ENCODE measurements at places on chromosomes 2 and 18. TPM values are rescaled to one million over a fixed set of nuclear protein-coding genes. Genes with fewer than 3 reads are reported as not detected.

The REG3A gene
- total RNA-seq, result not detected

The MAP2 gene
- total RNA-seq, result 51.0 TPM

The TMEFF2 gene
- total RNA-seq, result 0.33 TPM

DNA sequence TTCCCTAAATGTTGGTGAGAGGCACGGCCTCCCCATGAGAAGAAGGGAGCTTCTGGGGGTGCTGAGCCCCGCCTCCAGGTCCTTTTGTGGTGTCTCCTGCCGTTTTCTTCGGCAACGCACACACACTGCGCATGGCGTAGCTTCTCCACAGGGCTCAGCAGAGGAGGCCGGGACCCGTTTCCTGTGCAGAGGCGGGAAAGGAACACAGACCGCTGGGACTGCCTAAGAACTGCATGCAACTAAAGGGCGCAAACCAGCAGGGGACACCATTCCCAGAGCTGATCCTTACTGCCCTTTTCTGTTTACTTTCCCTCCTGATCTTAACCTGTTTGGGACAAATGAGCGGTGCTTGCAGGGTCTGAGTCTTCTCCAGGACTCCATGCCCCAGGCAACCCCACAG, 90.3 kb upstream of the CAPN13 start:
- H3K4me3 ChIP-seq, result no peak overlapping the region
- DNase-seq, result no peak
- no peaks in the 10 kb centered on the region for H3K36me3 ChIP-seq
- no peaks in the 10 kb centered on the region for H3K27me3 ChIP-seq
- no peaks in the 10 kb centered on the region for H3K4me1 ChIP-seq

GRCh38 chr2:107570876-107571275, 255.8 kb upstream of the RGPD4 start:
- H3K36me3 ChIP-seq, result no peaks in the 10 kb centered on the region
- H3K4me1 ChIP-seq, result no peaks in the 10 kb centered on the region
- no peaks in the 10 kb centered on the region for H3K27me3 ChIP-seq
- DNase-seq, result no peak
- H3K4me3 ChIP-seq, result no peak overlapping the region

DNA sequence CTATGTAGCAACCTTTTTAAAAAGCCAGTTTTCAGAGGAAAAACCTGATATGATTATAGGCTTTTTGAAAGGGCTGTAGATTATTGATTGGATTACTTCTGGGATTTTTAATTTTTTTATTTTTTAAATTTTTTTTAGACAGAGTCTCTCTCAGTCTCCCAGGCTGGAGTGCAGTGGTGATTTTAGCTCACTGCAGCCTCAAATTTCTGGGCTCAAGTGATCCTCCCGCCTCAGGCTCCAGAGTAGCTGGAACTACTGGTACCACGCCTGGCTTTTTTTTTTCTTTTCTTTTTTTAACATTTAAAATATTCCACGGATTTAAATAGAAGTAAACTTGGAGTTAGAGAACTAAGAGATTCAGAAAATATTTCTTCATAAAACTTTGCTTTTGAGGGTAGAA, 1.2 kb downstream of the MRPL19 start:
- H3K4me3 ChIP-seq, result peak overlapping the region; percentile 99
- no peaks in the 10 kb centered on the region for H3K36me3 ChIP-seq
- no peaks in the 10 kb centered on the region for H3K4me1 ChIP-seq
- DNase-seq, result no peak
